Right cardiac atrium (tissue), 5 donors: ENCODE measurements at places on chromosomes 3 and 15.

DNA sequence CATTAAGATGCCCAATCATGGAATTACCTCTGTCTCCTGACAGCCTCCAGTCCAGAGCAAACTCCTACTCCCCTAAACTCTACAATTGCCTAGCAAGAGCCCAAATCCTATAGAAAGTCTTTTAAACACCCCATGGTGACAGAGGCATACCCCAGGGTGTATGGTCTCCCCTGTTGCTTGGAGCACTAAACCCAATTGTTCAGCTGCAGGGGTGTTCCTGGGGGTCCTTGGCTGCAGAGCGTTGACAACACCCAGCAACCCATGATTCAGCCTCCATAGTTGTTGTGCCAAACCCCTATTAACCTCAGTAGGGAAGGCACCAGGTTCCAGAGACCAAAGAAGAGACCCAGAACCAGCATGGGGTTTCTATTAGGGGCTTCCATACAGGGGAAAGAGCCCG, 41.8 kb upstream of the NEDD4 start:
- DNase-seq = no peak

DNA sequence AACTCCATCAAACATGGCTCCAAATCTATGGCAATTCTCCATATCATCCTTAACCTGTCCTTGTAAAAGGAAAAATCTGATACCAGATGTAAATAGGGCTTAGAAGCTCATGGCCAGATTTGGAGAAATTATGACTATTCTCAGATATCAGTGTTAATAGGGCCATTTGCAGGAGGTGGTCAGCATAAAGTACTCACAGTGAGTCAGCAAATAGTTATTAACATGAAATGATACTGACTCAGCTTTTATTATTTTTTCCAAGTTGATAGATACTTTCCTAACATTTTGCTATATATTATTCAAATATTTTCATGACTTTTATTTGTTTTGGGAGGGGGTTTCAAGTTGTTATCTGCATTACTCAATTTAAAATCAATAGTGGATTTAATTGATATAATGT, 255.8 kb downstream of the MFSD1 start:
- no peak for DNase-seq

DNA sequence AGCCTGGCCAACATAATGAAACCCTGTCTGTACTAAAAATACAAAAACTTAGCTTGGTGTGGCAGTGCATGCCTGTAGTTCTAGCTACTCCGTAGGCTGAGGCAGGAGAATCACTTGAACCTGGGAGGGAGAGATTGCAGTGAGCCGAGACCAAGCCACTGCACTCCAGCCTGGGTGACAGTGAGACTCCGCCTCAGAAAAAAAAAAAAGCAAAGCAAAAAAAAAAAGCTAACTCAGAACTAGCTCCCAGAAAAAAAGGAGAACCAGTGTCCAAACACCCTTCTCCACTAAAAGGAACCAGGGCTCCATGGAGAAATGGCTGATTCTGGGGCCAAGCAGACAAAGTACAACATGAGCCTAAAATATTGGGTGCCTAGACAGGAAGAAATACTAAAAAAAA, 16.7 kb upstream of the CRTC3 start:
- no peak for DNase-seq

GRCh38 chr15:28098766-28099554, at the start of gene OCA2:
Gene OCA2, minus strand, starts transcription at chr15:28099315. Its CDS starts 17,441 bp downstream, at chr15:28081874.
- DNase-seq = peak; percentile 89

GRCh38 chr15:66646799-66647198, 55.2 kb upstream of the SMAD6 start:
- DNase-seq = no peak
